ENCODE measurements at places on chromosomes 5 and 9.

- no peak for DNase-seq
Observed at GRCh38 chr9:286071-286740, 71.5 kb downstream of the DOCK8 start.

DNA sequence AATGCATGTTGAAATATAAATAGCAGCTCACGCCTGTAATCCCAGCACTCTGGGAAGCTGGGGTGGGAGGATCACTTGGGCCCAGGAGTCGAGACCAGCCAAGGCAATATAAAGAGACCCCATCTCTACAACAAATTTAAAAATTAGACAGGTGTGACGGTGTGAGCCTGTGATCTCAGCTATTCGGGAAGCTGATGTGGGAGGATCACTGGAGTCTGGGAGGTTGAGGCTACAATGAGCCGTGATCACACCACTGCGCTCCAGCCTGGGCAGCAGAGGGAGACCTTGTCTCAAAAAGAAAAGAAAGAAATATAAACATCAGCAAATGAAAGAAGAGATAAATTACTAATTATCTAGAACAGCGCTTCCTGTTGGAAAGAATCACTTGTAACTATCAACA lies 105.0 kb downstream of the MAPKAP1 start:
- no peak for DNase-seq

GRCh38 chr5:177234841-177235240 lies 68.7 kb downstream of the RAB24 start:
- no peak for DNase-seq

DNA sequence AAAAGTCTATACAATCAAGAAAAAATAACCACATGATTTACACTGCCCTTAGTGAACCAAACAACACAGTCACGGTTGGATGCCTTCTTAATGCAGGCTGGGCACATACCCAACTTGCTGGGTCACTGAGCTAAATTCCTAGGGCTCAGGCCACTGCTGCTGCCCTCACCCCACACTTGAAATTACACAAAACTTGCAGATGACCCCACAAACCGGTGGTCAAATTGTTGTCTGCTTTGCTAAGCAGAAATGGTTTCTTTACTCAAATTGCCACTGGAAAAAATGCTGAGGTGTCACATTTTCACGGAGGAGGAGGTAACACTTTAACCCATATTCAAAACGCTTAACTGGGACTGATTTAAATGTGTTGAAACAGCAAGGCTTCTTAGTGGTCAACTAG lies 62.4 kb downstream of the HMHB1 start:
- DNase-seq: no peak

DNA sequence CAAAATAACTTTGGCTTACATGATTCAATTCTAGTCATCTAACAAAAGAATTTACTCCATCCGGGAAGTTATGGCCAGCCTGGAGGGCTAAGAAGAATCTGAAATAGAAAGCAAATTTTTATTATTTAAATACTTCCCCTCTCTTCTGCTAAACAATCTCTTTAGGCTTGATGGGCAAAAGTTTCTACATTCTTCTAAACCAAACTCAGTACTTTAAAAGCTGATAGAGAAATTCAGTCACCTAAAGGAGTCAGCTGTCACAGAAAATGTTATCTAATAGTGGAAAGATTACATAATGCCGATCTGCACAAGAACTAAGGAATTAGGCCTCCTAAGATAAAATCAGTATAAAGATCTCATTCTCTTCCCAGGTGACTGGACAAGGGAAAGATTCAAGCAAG lies 32.4 kb downstream of the GNAQ start:
- no peak for DNase-seq

- no peak for DNase-seq
Observed at GRCh38 chr9:83274787-83275186, 211.8 kb upstream of the RASEF start.

- DNase-seq: no peak
Observed at GRCh38 chr5:53603009-53603687, 42.7 kb downstream of the NDUFS4 start.

- DNase-seq: no peak
Observed at GRCh38 chr9:136015656-136016571, 54.7 kb upstream of the UBAC1 start.

DNA sequence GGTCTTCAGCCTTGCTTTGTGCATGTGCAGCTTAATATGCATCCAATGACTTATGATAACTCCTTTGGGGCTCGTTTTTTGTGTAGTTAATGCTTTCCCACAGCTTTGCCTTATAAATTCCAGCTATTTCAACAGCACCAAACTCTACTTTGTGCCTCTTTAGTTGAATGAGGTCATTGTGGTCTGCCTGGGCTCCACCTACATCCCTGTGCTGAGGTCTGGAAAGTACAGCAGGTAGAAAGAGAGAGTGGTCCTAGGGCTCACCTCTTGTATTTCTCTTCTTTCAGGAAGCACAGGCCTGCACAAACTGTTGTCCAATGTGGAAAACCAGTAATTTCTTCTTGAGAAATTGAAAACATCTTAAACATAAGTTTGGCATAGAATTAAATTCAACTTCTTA lies 167.2 kb downstream of the XRCC4 start:
- no peak for DNase-seq

- DNase-seq: no peak
Observed at GRCh38 chr9:127311239-127311741, 46.7 kb downstream of the GARNL3 start.

GRCh38 chr9:92696619-92697018 lies 26.7 kb upstream of the IPPK start:
- DNase-seq: no peak

DNA sequence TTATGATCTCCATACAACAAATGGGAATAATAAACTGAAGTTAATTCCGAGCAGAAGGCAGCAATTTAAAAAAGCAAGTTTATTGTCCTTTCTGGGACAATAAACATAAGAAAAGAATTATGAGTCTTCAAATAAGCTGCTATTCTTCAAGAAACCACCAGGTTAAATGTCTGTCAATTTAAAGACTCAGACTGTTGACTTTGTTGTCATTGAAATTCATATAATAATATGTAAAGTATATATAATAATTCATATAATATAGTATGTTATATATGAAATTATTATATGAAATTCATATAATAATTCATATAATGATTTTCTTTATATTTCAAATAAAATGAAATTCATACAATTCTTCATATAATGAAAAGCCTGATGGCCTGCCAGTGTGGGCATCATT lies 497.5 kb upstream of the RGMB start:
- no peak for DNase-seq

DNA sequence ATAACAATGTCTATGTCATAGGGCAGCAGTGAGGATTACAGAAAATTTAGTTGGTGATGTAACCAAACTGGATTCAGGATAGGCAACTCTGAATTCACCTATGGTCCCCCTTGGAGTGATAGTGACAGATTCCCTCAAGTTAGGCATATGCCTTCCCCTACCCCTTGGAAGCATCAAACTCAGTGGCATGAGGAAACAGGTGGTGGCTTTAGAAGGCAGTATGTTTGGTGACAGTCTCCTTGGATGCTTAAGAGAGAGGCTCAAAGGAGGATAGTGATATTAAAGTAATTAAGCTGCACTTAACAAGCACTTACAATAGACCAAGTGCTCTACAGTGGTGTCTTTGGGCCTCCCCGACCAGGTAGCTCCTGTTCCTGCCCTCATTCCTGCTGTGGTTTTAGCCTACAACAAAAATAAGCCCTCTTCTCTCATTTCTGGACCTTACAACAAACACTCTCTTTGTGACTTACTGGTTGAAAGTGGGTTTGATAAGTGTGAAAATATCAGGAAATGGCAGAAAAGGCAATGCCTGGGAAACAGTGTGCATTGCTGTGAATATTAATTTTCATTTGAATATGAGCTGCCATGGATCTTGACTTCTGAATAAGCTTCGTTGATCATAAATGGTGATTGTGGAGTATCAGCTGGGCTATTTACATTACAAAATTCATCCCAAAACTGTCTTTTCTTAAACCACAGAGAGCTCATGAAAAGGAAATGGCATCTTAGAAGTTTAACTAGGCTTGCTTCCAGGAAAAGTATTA lies 29.2 kb downstream of the NR4A3 start:
- no peak for DNase-seq

DNA sequence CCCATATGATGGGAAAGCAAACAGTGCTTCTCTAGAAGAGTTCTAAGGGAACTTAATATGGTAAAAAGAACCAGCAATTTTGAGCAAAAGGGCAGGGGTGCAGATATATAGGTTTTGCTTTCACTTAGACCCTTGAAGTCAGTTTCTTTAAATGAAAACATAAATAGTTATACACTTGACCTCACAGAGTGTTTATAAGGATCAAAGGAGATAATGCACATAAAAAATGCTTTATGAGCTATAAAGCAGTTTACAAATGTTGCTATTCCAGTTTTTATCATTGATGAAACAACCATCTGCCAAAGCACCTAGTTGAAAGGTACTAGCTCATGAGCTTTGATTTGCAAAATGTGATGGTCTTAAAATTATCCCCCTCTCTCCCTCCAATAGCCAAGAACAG lies 45.7 kb downstream of the ITGA2 start:
- DNase-seq: no peak

GRCh38 chr9:121692606-121693387 lies 41.4 kb downstream of the DAB2IP start:
- DNase-seq: no peak

DNA sequence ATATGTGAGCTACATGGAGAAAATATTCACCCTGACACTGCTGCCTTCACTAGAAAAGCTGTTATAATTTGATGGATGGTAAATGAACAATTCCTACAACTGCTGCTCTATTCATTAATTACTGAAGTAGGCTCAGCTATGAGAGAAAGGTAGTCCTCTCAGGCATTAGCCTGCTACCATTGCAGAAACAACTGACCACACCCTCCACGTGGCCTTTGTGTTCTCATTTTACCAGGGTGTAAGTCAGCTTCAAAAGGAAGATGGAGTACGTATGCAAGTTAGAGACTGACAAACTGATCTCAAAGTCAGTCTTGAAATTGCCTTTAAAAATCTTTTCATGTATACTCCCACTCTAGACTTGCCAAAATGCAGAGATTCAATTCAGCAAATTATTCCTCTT lies 26.3 kb upstream of the TPD52L3 start:
- DNase-seq: no peak

GRCh38 chr5:59367791-59368394 lies 525.6 kb downstream of the PDE4D start:
- DNase-seq: peak; percentile 27

GRCh38 chr5:31052937-31053658 lies 140.4 kb upstream of the CDH6 start:
- no peak for DNase-seq

DNA sequence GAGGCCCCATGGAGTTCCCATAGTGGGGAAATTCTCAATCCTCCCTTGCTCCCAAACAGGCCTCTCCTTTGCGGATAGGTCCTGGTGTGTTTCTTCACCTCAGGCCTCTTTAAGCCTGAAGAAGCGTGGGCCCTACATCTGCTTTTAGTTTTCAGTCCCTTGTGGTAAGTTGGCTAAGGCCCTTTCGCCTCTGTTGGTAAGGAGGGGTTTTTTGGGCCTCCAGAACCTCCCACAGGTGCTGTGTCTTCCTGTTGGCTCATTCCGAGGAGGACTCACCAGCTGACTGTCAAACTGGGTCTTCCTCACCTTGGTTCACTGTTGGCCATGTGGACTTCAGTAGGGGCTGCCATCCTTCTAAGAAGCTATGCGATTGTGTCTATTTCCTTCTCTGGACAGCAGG lies 56.4 kb upstream of the DHFR start:
- no peak for DNase-seq

DNA sequence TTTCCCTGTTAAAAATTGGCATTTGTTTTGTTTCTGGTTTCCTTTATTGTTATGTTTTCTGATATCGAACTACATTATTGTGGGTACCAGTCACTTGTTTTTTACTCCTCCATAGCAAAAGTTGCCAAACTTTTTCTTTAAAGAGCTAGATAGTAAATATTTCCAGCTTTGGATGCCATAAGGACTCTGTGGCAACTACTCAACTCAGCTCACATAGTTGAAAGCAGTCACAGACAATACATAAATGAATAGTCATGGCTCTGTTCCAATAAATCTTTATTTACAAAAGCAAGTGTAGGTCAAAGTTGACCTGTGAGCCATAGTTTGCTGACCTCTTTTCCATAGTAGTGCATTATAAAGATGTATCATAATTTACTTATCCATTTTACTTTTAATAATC lies 305.0 kb downstream of the RASEF start:
- DNase-seq: no peak

DNA sequence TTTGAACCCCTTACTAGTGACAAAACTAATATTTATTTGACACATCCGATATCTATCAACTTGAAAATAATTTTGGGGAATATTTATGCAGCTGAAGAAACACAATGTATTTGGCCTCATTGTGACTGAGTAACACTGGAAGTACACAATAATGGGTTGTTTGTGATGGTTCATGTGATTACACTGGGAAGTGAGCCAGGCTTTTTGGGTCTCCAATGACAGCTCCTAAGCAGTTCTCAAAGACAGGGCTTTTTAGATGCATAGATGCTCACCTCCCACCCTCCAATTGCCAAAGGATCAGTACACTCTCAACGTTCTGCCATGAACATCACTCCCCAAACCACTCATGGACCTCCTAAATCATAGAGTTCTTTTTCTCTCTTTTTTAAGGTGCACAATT lies 170.0 kb downstream of the SLC24A2 start:
- no peak for DNase-seq

- DNase-seq: peak; percentile 74
Observed at GRCh38 chr5:179801304-179802206, 5.1 kb downstream of the MGAT4B start.

DNA sequence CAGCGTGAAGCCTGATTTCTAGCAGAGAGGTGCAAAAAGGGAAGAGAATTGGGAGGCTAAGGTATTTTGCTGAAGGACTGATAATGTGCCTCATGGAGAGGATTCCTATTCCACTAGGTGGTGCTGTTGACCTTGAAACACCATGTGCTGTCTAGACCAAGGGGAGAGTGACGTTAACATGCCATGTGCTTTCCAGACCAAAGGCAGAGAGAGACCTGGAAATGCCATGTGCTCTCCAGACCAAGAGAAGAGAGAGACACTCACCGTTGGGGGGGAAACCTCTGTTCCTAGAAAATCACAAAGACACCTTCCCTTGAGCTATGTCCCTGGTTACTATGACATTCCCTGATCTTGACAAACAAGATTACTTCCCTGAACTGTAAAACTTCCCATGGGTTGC lies 286.0 kb upstream of the TUSC1 start:
- no peak for DNase-seq

GRCh38 chr5:15008921-15009320 lies 137.3 kb upstream of the ANKH start:
- no peak for DNase-seq

DNA sequence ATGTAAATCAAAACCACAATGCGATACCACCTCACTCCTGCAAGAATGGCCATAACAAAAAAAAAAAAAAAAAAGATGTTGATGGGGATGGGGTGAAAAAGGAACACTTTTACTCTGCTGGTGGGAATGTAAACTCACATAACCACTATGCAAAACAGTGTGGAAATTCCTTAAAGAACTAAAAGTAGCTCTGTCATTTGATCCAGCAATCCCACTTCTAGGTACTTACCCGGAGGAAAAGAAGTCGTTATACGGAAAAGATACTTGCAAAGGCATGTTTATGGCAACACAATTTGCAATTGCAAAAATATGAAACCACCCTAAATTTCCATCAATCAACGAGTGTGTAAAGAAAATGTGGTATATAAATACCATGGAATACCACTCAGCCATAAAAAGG lies 205.0 kb downstream of the TENT4A start:
- no peak for DNase-seq
